ENCODE measurements at places on chromosomes 6 and 20.

DNA sequence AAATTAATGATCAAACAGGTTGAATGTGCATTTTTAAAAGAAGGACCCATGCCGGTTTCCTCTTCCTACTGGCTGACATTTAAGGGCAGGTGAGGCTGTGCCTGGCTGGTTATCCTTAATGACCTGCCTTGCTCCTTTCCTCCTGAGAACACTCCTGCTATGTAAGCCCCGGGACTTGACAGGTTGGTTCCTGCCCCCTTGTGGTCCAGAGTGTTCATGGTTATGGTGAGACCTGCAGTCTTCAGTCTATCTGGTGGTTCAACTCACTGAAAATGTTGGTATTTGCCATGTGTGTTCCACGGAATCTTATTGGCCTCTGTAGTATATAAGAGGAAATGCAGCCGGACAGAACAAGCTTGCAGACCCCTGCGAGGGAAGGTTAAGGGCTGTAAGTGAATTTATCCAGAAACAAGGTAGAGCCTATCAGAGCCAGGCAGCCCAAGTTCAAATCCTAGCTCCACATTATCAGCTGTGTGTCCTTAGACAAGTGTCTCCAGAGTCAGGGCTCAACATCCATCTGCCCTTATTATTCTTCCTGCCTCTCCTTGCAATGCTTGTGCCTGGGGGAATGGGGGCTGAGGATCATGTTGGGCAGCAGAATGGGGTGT, 5.2 kb upstream of the BPIFA3 start:
- peak; percentile 54 for DNase-seq

DNA sequence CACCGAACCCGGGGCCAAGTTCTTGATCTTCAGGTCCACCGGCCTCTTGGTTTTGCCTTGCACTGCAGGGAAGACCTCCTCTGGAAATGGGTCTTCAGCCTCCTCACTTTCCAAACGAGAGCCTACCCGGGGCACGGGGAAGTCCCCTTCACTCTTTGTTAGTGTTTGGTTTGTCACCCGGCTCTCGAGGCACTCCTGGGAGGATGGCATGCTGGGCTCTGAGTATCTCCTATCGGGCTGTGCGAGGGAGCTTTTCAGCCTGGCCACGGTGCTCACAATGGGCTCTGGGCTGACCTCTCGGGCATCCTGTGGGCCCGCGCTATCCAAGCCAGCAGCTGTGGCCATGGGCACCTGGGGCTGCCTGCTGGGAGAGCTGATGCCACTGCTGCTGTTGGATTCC, 8.1 kb downstream of the TAGAP start:
- DNase-seq: no peak

DNA sequence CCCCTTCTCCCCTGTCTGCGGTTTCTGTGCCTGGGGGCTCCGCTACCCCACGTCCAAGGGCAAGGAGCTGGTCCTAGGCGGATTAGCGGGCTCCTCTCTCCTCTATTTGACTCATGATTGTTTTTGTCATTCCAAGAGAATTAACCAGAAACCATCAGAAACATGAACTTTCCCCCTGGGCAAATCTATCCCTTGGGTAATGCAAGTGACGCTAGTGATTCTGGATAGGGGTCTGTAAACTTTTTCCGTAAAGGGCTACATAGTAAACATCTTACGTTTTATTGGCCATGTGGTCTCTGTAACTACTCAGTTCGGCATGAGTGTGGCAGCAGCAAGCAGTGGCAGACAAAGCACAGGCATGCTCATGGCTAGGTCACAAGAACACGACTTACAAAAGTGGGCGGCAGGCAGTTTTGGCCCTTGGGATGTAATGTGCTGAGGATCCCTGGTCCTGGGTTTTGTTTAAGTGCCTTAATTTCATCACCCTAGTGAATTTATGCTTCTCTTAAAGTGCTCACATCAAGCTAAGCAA, 654 bp downstream of the CST11 start:
- no peak for DNase-seq

GRCh38 chr20:47252879-47253307, 103.6 kb downstream of the ZMYND8 start:
- DNase-seq: no peak

GRCh38 chr20:17961587-17961940, 7.0 kb downstream of the SNX5 start:
- no peak for DNase-seq

DNA sequence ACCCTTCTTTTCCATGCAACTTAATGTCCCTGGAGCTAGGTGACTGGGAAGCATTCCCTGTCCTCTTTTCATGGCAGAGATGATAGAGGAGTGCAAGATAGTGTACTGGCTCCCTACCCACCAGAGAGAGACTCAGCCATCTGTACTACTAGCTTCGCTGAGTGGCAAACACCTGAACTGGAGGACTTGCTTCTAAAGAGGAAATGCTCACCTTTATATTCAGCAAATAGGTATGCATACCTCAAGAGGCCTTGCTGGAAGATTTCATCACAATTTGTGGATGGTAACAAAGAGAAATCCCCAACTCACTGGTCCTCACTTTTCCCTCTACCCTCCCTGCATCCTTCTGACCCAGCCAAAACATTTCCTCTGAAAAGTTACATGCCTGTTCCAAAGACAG, 124.1 kb downstream of the FOXA2 start:
- DNase-seq: no peak

All from neuronal stem cell (in vitro differentiated cells).